ENCODE measurements at places on chromosomes 2 and 18. TPM values are rescaled to one million over a fixed set of nuclear protein-coding genes. Genes with fewer than 3 reads are reported as not detected.

GPR39 gene
- total RNA-seq, result 7.3 TPM

DNA sequence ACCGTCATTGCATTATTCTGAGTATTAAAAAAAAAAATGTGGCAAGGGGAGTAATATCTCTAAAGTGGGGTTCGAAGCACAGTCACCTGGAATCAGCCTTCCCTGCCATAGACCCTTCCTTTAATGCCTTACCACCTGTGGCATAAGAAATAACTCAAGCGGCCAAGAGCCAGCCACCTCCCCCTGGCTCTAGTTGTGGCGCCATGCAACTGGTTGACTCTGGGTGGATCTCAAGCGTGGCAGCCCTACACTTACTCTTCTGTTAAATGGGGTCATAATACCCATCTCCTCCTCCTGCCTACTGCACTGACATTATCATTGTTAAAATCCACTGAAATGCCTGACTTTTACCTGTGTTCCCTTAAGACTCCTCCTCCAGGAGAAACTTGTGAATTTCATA, 175.8 kb downstream of the SMAD7 start:
- no peak for DNase-seq
- no peaks in the 10 kb centered on the region for H3K36me3 ChIP-seq
- H3K4me3 ChIP-seq, result no peak overlapping the region

GRHL1 gene
- total RNA-seq, result 2.0 TPM

DNA sequence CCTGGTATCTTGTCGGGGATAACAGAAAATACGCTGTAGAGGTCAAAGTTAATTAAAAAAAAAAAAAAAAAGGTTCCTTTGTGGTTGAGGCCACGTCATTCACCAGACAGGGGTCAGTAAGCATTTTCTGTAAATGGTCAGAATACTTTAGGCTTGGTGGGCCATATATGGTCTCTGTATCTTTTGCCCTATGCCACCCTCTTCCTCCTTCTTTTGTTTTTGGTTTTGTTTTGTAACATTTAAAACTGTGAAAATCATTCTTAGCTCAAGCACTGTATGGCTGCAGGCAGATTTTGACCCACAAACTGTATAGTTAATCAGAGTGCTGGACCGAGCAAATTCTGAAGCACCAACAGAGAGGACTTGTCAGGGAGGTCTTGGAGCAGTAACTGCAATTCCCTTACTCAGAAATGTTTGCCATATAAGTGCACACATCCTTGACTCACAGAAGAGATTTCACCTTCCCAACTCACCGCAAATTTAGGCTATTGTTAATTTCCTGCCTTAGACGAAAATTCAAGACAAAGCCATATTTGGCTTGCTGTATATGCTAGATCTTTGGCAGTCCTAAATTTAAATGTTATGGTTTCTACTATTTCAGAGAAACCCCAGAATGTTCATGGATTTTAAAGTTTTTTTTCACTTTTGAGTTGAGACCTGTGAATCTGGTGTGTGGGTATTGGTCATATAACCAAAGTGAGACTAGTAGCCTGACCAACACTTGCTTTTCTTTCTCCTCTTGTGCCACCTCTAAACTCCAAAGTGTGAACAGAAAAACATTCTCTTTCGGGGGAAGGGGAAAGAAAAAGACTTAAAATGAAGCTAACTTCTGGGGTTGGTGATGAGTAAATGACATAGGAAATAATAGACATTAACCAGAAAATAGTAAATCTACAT, 65.4 kb downstream of the DOCK10 start:
- H3K27ac ChIP-seq, result no peak overlapping the region
- no peaks in the 10 kb centered on the region for H3K27me3 ChIP-seq
- DNase-seq, result no peak
- H3K36me3 ChIP-seq, result no peaks in the 10 kb centered on the region
- no peak overlapping the region for H3K4me3 ChIP-seq
- H3K4me1 ChIP-seq, result no peaks in the 10 kb centered on the region
